ENCODE measurements at places on chromosomes 6 and 20. TPM values are rescaled to one million over a fixed set of nuclear protein-coding genes. Genes with fewer than 3 reads are reported as not detected.

Gene DLK2
- polyA plus RNA-seq: not detected

Gene GRIK2
- not detected for polyA plus RNA-seq

Gene SH3BGRL2
- polyA plus RNA-seq: 0.61 TPM

Gene SRC
- not detected for polyA plus RNA-seq

Gene HIVEP1
- polyA plus RNA-seq: not detected

- no peak for DNase-seq
Measured at GRCh38 chr6:124008000-124008987, 204.6 kb downstream of the NKAIN2 start.

DNA sequence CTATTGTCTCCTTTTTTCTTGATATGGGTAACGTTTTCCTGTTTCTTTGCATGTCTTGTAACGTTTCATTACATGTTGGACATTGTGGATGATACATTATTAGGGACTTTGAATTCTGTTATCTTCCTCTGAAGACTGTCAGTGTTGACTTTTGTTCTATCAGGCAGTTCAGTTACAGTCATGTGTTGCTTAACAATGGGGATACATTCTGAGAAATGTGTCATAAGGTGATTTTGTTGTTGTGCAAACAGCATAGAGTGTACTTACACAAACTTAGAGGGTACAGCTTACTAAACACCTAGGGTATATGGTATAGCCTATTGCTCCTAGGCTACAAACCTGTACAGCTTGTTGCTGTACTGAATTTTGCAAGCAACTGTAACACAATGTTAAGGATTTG, 64.7 kb downstream of the AK9 start:
- DNase-seq: no peak

- DNase-seq: no peak
Measured at GRCh38 chr6:1591243-1591642, 18.5 kb upstream of the FOXC1 start.

DNA sequence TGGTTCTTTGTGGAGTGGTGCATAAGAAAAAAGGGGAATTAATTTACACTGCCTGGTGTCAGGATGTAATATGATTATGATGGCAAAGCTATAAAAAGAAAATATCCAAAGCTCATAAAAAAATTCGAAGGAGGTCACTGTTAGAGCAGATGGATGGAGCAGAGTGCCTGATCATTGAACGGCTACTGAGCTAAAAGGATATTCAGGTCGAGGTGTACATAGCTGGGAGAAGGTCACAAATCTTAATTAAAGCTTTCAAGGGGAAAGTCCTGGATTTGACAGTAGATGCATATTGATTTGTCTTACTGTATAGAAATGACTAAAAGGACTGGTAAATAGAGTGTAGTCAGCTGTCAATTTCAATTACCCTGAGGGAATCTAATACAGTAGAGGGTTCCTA, 84.4 kb downstream of the PKIB start:
- no peak for DNase-seq

GRCh38 chr6:45677381-45678284, 299.9 kb upstream of the SUPT3H start:
- peak; percentile 86 for DNase-seq

DNA sequence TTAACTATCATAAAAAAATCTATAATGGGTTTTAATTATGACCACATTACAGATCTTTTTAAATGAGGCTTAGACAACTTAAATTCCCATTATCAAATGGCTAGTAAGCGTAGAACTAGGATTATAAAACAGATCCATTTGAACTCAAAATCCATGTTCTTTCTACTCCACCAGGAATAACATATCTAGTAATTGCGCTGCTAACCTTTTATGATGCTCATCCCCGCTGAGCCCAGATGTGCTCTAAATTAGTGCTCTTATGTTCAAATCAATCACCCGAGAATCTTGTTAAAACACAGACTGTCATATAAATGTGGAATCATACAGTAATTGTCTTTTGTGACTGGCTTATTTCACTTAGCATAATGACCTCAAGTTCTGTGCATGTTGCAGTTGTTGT, 903.1 kb downstream of the PHF3 start:
- no peak for DNase-seq

DNA sequence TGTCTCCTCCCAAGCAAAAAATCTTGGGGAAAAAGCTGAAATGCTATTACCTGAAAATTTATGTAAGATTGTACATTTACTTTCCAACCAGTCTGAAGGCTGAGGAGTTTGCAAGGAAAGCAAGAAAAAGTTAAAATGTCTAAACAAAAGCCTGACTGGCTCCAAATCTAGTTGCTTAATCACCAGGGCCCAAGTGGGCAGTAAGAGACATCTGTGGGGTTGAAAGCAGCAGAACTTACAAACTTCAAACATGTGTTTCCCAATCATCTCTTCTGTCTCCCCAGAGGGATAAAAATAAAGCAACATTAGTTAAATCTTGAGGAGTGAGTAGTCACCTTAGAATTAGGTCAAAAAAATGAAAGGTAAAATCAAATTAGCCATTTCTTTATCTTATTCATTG, 98.6 kb downstream of the OGFRL1 start:
- DNase-seq: no peak

GRCh38 chr20:34983089-34983820, 27.6 kb downstream of the MYH7B start:
- no peak for DNase-seq

- no peak for DNase-seq
Measured at GRCh38 chr6:112522587-112522986, 175.5 kb downstream of the RFPL4B start.

- DNase-seq: no peak
Measured at GRCh38 chr6:168926306-168926705, 327.3 kb downstream of the THBS2 start.

GRCh38 chr6:97306544-97307320, 23.7 kb upstream of the MMS22L start:
- no peak for DNase-seq

DNA sequence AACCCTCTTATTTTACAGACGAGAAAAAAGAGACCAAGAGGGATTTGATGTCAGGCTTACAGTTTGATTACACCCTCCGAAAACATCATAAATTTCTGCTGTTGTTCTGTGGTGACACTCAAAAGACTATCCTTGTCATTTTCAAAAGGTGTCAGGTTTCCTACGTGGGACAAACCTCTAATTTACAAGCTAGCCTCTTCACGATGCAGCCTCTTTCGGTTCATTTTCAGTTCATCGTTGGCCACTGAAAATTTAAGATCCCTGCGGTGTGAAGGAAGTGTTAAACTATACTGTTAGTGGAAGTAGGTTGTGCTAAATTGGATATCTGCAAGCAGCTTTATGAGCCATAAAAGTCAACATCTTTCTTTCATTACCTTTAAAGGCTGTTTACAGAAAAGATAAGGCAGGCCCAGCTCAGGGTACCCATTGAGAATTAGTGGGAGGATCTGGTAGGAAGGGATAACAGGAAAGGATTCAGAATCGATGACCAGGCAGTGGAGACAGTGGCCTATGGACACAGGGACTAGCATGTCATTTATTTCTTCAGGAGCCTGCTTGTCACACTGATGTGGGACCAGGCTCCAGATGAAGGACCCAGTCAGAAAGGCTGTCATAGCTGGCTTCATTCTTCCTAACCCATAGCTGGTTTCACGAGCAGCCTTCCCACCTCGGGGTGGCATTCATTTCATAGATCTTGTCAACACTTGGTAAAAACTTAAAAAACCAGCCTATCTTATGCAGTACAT, 329.1 kb upstream of the SOX4 start:
- no peak for DNase-seq

All from naive B cell (primary cell).